ENCODE measurements at places on chromosomes 16 and 17.

GRCh38 chr16:9077091-9077809, 14.2 kb upstream of the HAPSTR1 start:
- peak; percentile 37 for DNase-seq

DNA sequence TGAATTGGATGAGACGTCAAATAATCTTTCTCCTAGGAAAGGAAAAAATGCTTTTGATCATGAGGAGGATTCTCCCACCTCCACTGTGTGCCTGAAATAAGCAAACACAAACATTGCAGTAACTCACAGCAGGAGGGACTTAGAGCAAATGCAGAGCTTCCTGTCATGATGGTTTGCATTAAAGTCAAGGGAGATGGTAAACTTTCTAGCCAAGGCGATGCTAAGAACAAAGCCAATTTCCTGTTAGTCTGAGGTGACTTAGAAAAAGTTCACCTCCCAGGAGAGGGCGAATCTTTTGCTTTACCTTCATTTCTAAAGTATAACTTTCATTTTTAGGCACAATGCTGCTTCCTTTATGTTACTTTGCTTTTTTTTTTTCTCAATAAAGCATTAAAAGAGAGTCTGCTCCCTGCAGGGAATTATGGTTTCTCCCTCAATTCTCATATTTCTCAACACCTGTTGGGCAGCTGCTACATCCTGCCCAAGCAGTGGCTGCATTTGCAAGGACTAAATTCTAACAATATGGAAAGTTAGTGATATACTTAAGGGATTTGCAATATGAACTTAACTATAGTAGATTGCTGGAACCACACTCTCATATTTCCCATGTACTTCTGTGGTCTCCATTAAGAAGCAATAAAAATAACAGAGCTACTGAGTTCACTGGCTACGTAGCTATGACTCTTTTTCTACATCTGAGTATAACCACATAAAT, 175.6 kb downstream of the PCTP start:
- no peak for DNase-seq

DNA sequence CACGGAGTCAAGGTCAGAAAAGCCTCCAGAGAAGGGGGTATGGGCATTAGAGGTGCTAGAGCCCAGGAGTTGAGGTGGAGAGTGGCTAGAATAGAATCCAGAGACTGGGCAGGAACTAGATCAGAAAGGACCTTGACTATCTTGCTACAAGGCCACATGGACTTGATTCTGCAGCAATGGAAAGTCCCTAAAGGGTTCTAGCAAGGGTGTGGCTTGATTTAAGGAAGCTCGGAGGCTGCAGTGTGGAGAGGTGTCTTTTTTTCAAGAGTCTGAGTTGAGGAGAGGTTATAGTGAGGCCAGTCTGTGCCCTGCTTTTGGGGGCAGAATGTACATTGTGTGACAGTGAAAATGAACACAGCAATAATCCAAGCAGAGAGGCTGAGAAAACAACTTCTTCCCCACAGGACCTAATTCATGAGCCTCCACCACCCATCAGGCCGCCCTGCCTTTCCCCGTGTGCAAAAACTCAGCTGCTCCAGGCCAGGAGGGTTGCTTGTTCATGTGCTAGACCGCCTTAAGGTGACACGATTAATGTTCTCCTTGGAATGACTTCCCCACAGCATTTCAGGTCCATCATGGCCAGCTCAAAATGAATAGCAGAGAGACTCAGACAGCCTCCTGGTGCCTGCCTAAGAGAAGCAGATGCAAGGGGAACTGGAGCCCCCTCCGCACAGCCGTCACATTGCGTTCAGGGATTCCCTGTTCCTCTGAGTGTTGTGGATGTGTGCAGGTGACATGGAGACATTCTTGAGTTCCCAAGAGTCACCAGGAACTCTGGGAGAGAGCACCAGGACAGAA, 8.7 kb upstream of the BEAN1 start:
- DNase-seq: no peak

DNA sequence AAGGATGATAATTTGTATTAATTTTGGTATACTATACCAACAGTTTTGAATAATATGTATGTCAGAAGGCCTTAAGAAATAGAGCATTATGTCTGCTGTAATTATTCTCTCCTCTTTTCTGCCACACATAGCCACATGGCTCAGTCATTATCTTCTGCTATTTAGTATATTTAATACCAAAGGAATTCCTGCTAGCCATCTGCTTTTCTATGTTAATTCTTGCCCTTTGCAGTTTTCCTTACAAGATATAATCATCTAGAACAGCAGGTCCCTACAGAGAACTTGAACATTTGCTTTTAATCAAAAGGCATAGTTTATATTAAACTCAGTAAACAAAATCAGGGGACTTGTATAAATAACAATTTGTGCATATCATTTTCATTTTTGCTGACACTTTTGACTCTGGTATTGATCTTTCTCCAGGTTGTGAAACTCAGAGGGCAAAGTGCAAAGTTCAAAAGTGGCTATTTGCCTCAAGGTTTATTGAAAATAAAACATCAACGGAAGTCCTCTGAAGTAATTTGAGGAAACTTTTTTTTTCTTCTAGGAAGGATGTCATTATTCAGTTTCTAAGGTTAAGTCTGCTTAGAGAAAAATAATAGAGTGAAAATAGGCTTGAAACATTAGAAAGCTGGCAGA, 702.0 kb downstream of the KCNJ2 start:
- DNase-seq: no peak

- peak; percentile 73 for DNase-seq
These were observed 3.4 kb upstream of the HEXD start for GRCh38 chr17:82414548-82415281.

DNA sequence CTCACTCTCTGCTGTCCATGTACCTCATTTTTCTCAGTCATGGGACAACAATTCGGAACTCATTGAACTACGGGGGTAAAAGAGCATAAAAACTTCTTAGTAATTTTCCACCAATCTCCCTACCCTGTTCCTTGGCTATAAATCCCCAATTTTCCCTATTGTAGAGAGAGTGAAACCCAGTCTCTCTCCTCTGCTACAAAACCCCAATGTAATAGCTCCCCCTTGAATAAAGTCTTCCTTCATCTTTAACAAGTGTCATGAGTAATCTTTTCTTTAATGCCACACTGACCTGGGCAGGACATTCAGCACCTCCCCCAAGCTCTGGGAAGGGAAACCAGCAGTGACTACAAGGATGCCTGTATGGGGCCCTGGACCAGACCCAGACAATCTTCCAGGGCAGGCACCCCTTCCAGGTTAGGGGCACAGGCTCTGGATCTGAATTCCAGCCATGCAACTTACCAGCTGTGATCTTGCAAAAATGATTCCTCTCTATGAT, 10.2 kb upstream of the EIF1 start:
- no peak for DNase-seq

- DNase-seq: no peak
These were observed 75.8 kb upstream of the MED13 start for GRCh38 chr17:62140836-62141235.

DNA sequence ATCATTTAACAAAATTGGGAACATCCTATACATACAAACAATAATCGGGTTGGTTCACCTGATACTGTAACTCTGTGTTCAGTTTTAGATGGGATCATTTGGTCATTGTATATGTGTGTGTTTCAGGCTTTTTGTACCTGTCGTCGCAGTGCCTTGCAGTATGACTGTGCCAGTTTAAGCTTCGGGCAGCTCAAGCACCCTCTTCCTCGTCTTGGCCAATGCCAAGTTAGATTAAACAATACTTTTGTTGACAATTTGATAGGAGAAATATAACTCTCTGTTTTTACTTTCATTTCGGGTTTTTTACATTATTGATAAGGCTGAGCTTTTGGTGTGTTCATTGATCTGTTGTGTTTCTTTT, 37.0 kb upstream of the ARHGAP17 start:
- no peak for DNase-seq

DNA sequence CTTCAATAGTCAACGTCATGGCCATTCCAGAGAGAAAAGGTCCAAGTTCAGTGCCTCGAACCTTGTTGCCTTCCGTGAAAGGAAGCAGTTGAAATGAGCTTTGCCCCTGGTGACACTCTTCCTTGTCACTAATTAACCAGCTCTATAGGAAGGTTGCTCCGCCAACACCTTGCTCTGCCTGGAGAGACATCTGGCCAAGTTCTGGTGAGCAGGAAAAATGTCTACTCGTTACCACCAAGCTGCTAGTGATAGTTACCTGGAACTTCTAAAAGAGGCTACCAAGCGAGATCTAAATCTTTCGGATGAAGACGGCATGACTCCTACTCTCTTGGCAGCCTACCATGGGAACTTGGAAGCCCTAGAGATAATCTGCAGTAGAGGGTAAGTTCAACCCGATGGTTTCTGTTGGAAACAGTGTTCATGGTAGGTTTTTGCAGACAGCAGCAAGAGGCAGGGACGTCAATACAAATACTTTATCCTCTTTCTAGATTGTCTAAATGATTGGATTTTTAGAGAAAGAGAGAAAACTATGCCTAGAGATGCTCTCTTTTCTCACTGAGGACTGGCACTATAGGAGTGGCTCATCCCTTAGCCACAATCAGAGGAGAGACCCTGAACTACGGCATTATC, at the start of gene ANKS4B:
TSS of gene ANKS4B (plus strand) at position 179 of the 630 bp plus-strand sequence. CDS start at position 218, 39 bp downstream.
- DNase-seq: no peak

DNA sequence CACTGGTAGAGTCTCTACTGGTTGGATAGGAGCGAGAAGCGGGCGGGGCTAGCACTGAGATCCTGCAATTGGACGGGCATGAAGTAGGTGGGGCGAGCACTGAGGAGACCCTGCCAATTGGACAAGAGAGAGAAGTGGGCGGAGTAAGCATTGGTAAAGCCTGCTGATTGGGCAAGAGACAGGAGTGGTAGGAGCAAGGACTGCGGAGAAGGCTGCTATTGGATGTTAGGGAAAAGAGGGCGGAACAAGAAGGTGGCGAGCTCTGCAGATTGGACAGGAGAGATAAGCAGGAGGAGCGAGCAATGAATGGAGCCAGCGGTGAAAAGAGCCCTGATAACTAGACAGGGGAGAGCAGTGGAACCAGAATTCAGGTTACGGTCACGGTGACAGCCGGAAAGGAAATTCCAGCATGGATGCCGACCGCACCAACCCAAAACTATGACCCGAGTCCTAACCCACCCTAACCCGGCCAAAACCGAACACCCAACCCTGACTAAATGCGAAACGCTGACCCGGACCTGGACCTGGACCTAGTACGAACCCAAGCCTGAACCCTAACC, 4.8 kb downstream of the SCGB1C2 start:
- DNase-seq: no peak

DNA sequence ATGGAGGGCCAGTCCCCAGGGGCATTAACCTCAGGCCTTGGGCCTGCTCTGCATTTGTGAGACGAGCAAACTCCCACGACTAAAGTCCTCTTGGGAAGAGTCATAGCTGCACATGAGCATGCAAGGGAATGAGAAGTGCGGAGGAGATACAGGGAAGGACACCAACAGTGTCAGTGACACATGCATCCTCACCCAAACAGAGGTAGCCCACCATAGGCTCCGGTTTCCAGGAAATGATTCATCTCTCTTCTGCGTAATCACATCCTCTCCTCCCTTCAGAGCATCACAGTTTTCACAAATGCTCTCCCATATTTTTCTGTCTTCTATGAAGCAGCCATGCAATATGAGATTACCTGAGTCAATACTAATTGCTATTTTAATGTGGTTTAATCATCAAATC, 725.7 kb upstream of the GOT2 start:
- no peak for DNase-seq

- DNase-seq: no peak
These were observed at the start of gene NHERF2 for GRCh38 chr16:2026461-2027023. TSS of gene NHERF2 (plus strand) at chr16:2026902. CDS start at chr16:2027006, 104 bp downstream.

GRCh38 chr17:38511150-38512108, 83.2 kb downstream of the ARHGAP23 start:
- DNase-seq: no peak

- DNase-seq: no peak
These were observed 24.9 kb upstream of the BEAN1 start for GRCh38 chr16:66402166-66402565.

GRCh38 chr17:76498876-76499251, 2.4 kb downstream of the RHBDF2 start:
- DNase-seq: no peak

GRCh38 chr16:15972046-15972868, 22.8 kb downstream of the ABCC1 start:
- DNase-seq: no peak
